ENCODE measurements at places on chromosomes 3 and 15.

DNA sequence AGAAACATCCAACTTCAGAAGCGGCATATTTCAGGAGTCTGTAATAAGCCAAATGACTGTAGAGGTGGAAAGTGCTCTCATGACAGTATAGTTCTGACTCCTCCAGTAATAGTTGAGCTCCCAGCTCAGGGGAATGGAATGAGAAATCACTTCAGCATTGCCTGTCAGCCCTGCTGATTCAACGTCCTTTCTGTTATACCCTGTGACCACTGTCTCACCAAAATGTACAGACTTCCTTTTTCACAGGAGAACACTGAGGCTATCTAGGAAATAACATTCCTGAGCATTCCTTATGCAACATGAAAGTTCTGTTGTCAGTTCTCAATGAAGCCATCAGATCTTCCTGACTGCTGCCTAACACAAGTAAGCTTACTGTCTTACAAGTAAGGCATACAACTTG is 284.5 kb upstream of the MME start:
- no peak for DNase-seq

GRCh38 chr3:179681492-179682263 is 28.8 kb downstream of the USP13 start:
- no peak for DNase-seq

- DNase-seq: no peak
Measured at GRCh38 chr15:79724804-79725203, 172.0 kb downstream of the MTHFS start.

DNA sequence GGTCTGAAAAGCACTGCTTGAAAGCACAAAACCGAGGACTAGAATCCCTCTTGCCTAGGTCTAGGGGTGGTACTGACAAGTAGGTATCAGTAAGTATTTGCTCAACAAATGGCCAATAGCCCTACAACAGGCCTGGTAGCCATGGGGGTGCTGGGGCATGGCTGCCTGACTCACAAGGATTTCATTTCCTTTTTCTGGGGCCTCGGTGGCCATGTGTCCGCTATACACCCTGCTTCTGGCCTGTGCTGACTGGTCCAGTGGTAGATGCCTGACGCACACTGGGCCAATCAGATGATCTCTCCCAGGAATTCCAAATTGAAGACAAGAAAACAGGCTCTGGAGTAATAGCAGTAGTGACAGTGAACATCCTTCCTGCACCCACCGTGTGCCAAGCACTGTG is 29.4 kb downstream of the MELTF start:
- no peak for DNase-seq

DNA sequence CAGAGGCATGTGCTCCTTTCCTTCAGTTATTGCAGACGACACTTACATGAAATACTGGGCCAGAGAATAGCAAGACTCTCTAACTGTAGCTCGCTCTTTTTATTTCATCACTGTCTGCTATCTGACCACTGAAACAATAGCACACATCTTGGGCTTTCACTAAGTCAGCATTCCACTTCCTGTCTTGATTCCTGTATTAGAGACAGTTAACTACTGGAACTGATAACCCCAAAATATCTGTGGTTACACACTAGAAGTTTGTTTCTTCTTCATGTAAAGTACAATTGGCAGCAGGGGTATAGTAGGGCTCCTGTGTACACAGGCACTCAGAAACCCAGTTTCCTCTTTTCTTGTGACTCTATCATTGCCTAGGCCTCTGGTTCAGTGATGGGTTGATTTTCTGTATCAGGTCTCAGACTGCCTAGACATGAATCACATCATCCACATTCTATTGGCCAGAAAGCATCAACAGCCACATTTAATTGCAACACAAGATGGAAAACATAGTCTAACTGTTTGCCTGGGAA is 230.2 kb upstream of the CD96 start:
- peak; percentile 35 for DNase-seq

GRCh38 chr3:182138393-182138792 is 426.7 kb downstream of the SOX2 start:
- no peak for DNase-seq

DNA sequence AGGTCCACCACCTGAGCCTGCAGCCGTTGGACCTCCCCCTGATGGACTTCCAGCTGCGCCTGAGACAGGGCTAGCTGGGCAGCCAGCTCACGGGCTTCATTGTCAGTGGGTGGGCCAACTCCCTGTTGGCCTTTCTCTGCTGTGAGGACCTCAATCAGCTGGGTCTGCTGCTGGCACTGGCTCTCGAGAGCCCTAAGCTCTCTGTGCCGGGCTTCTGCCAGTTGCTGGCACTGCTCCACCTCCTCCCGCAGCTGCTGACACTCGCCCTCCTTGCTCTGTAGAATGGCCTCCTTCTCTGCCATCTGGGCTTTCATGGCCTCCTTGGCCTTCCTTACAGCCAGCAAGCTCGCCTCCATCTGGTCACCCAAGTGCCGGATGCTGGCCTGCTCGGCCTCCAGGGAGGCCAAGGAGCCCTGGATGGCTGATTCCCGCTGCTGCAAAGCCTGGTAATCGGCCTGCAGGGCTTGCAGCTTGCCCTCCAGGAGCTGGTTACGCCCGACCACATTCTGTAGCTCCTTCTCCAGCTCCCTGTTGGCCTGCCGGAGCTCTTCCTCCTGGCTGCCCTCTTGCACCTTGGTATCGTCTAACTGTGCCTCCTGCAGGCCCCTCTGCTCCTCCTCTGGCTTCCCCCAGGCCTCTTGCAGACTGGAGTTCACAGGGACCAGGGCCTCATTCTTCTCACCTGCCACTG is 23.8 kb downstream of the CXCR6 start:
- no peak for DNase-seq

DNA sequence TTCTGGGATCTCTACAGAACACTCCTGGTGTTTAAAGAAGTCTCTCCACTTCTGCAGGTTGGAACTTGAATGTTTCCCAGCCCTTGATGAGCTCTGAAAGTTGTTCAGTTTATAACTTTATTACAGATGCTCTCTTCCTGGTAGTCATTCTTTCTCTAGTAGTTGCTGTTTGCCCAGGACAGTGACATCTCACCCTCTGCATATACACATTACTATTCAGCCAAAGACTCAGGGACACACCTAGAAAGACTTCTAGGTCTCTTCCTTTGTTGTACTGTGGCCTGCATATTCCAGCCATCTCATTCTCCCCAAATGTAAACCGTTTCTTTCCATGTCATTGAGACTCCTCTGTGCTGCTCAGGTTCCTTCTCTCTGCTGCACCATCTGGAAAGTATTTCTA is 76.7 kb downstream of the MITF start:
- DNase-seq: no peak

- DNase-seq: peak; percentile 21
Measured at GRCh38 chr3:167740961-167741587, 5.6 kb downstream of the SERPINI1 start.

GRCh38 chr15:63340878-63341277 is 40.8 kb downstream of the CA12 start:
- DNase-seq: no peak

GRCh38 chr3:66253790-66254620 is 33.2 kb downstream of the SLC25A26 start:
- peak; percentile 33 for DNase-seq

DNA sequence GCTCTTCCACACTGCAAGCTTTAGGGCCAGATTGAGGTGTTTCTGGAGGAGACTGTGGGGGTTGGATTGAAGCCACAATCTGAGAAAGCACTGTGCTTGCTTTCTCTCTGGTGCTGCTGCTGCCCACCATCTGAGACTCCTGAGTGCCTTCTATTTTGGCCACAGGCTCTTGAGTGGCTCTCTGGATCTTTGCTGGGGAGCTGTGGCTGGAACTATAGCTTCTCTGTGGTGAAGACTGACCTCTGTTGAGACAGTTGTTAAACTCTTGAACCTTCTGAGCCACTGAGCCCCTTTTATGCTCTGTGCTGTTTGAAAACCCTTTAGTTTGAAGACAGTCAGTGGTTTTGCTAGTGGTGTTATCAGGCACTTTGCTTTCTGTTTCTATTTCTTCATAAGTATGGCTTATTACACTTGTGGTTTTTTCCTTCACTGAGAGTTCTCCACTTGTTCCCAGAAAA is 108.7 kb upstream of the TSPAN3 start:
- peak; percentile 5 for DNase-seq

DNA sequence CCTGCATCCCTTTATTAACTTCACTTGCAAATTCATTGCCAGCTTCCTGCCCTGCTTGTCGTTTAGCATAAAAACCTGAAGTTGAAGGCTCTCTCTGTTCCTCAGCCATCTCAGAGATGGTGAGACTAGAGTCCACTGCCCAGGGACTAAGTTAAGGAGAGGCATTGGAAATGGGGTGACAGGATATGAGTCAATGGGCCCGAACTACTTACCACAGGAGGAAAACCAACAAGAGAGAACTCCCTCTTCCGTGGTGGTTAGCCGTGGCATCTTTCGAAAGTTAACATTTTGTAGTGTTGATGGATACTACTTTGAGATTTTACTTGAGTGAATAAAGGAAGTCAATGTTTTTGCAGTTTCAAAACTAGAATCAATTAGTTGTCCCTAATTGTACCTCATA is 65.3 kb downstream of the LRTM1 start:
- DNase-seq: no peak

DNA sequence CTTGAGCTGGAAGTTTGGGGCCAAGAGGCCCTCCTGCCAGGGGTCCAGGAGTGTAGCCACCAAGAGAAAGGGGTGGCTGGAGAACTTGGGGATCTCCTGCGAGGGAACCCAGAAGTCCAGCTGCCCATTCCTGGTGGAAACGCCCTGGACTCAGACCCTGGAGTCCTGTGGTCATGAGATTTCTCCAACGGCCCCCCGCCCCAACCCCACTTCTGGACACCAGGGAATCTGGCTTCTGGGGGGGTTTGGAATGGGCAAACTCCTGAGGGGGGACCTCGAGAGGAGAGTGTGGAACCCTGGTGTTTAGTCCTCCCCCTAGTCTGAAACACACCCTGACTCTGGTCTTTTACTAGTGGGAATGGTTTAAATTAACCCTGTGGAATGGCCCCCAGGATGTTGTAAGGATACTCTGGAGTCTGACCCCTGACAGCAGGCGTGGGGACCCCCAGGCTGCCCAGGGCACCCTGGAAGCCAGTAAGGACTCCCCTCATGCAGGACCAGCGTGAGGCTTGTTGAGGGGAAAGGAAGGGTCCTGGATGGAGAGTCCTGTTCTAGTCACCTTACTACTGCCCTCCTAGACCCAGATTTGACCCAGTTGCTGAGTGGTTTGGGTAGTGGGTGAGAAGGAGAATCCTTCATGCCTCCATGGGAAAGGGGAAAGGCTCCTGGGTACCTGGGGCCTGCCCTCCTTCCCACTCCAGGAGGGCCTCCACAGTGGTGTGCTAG is 540 bp downstream of the KLHDC8B start:
- no peak for DNase-seq

DNA sequence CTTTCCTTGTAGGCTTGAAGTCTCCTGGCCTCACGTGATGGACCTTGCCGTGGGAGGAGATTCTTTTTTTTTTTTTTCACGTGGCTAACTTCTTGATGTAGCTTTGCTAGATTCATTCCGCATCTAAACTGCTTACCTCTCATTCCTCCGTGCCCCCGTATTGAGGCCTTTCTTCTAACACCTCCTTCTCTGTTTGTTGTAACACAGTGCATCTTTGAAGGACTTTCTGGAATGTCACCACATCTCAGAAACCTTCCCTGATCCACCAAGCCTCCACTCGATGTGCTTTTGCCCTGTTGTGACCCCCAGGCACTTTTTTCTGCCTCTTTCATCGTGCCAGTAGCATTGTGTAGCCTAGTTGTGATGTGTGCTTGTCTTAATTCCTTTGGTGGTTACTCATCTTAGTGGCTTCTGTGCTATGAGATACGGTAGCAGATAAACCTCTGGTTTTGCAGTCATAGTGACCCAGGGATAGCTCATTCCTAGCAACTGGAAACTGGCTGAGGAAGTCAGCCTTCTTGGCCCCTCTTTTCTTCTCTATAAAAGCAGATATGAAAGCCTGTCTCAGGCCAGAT is 1.6 kb upstream of the BNC1 start:
- DNase-seq: no peak

DNA sequence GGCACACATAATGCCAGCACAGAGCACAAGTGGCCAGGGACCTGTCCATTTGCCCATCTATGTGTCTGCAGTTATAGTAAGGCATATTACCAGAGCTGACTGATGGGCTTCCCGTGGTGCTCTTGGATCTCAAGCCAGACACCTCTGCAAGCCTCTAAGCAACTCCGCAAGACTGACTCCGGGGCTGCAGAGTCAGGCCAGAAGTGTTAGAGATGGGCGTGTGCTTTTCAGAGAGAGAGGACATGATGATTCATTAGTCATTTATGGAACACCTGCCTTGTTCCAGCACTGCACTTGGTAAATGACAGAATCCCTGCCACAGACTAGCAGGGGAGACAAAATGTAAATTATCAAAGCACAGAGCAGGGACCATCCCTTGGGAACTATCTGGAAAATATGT is 559.0 kb downstream of the PDCD6IP start:
- DNase-seq: no peak

- no peak for DNase-seq
Measured at GRCh38 chr3:45987368-45988291, 8.0 kb downstream of the FYCO1 start.

Data from CD4-positive, alpha-beta T cell treated with Interleukin-6 at 100 ng/mL for 8 hours (primary cell).